Caudate nucleus (tissue), 63 donors: ENCODE measurements at places on chromosomes 5 and 9.
A peak's percentile ranks its signal among the peaks of the same experiment; 100 is the strongest.

GRCh38 chr9:129148463-129149204, 29.4 kb downstream of the IER5L start:
- DNase-seq, result no peak

DNA sequence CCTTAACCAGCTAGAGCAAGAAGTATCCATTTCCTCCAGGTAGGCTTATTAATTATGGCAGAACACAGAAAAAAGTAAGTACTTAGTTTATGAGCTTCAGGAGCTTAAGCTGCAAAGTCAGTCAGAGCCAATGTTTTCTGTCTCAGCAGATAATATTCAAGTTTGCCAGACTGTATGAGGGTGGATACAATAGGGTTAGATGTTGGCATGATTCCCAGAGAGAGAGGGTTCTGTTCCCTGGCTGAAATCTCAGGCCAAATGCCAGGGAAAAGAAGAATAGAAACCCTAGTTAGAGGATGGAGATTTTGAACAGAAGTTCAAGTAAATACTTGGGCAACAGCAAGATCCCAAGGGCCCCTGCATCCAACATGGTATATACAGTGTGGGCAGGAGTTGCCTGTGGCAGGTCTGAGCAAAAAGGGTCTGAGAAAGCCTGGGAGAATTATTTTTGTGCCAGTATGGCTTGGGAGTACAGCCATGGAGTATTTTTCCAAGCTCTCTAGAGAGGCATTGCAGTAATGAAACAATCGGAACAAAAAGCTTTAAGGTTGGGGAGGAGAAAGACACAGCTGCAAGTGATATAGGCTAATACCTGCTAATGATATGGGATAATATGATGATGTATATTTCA, 31.0 kb upstream of the ISOC1 start:
- no peak for DNase-seq

DNA sequence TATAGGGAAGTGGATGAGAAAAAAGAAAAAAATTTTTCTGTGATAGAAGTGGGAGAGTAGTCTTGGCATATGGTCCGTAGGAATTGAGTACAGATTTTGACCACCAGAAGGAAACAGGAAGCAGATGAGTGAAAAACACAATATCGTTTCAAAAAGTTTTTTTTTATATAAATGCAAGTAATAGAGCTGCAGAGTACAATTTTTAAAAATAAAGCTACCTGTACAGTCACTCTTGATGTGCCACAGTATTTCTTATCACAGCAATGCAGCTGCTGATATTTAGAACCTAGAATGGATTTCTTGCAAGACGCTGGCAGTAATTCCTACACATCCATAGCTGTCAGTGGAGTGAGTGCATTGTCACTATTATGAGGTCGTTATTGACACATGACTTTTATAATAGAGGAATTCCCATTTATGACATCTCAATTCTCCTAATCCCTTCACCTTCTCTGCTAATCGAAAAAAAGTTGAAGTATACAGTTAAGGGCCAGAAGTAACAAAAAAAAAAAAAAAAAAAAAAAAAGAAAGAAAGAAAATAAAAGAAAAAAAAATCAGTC, 477.7 kb downstream of the TAF11L14 start:
- DNase-seq, result no peak

DNA sequence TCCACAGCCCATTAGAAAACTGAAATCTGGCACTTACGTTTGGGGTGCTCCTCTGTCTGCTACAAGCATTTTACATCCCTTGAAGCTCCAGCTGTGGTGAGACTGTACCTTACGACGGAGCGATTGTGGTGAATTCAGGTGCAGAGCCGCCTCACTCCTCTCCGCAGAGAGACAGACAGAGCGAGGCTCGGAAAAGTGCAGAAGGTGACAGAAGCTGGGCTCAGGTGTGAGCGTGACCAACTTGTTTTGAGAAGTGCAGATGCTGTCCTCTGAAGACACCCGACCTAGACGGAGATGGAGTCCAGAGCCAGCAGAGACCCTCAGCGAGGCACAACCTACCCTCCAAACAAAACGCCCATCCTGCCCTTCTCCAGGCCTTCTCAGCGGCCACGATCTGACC, 196.5 kb downstream of the MED10 start:
- DNase-seq, result no peak

- DNase-seq, result no peak
Measured at GRCh38 chr5:136382071-136382470, 16.7 kb upstream of the TRPC7 start.

- DNase-seq, result no peak
Measured at GRCh38 chr5:96652769-96653454, 9.3 kb upstream of the CAST start.

- no peak for DNase-seq
Measured at GRCh38 chr9:33329117-33329563, 38.8 kb downstream of the NFX1 start.

DNA sequence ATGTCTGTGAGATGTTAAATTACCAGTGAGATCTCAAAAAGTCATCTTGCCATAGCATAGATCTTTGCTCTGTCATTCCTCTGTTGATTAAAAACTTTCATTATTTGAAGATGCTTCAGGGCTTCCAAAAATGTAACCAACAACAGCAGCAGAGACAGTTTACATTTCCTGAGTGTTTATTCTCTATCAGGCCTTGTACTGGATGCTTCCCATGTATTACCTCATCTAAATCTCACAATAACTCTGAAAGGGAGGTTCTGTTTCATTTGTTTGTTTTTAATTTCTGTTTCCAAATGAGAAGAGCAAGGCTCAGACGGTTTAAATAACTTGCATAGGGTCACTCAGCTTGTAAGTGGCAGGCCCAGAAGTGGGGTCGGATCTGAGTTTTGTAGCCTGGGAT, 45.2 kb downstream of the MRRF start:
- DNase-seq, result no peak

GRCh38 chr5:43839218-43839617, 236.2 kb downstream of the NNT start:
- no peak for DNase-seq

GRCh38 chr5:142323480-142324135, 1.2 kb downstream of the SPRY4 start:
- no peak for DNase-seq

GRCh38 chr9:72650206-72650605, 128.8 kb downstream of the TMC1 start:
- no peak for DNase-seq

- no peak for DNase-seq
Measured at GRCh38 chr5:115709585-115709984, 83.7 kb upstream of the TMED7 start.

DNA sequence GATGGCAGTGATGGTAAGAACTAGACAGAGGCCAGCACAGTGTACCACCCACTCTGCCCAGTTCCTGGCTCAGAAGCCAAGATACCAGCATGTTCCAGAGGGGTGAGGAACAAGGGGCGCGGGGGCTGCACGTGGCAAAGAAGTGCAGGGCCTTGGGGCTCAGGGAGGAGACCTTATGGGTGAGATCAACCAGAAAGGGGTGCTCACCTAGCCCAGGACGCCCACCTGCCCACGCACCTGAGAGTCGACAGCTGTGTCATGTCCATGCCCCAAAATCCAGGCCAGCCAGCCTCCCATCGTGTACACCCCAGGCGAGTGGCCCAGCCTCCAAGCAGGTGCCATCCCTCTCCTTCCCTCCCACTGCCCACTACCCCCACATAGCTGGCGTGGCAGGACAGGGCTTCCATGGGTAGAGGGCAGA, 34.9 kb downstream of the BICD2 start:
- DNase-seq, result no peak

GRCh38 chr9:125932012-125932411, 184.8 kb downstream of the PBX3 start:
- no peak for DNase-seq

DNA sequence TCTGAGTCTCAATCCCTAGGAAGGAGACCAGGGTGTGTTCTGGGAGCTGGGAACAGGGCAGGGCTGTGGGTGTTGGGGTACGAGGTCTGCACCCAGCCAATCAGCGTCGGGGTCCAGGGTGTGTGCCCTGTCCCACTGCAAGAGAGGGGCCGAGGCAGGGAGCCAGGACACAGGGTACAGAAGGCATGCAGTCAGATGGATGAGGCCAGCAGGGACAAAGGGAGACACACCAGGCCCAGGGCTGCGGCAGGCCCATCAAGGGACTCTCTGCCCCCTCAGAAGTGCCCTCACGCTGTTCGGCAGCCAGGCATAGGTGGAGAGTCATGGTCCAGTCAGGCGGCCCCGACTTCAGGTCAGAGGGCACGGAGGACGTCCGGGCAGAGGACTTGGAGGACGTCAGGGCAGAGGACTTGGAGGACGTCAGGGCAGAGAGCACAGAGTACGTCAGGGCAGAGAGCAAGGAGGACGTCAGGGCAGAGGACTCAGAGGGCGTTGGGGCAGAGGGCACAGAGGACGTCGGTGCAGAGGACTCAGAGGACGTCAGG, 28.8 kb upstream of the ADAMTS2 start:
- DNase-seq, result no peak

DNA sequence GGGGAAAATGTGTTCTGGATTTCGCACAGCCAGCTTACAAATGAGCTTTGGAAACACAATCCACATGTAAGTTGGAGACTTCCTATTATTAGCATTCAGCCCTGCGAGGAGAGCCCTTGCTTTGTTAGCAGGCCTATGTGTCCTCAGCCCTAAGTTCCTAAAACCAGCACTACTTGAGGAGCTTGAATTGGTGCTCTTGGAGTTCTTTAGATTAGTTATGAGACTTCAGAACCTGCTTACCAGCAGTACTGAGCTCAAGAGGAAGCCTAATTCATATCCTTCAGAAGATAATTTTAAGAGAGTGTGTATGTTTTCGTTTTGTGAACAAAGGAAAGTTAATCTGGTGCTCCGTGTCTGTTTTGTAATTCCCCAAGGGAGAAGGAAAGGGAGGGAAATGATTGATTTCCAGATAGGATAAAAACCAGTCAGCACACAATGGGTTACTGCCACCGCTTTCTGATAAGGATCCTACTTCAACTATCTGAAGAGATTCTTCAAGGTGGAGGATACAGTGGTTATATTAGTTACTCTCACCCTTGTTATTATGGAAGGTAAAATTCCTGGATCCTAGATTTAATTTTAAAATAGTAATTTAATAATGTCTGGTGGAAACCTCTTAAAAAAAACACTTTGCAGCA, 35.2 kb downstream of the PIK3R1 start:
- DNase-seq, result no peak

DNA sequence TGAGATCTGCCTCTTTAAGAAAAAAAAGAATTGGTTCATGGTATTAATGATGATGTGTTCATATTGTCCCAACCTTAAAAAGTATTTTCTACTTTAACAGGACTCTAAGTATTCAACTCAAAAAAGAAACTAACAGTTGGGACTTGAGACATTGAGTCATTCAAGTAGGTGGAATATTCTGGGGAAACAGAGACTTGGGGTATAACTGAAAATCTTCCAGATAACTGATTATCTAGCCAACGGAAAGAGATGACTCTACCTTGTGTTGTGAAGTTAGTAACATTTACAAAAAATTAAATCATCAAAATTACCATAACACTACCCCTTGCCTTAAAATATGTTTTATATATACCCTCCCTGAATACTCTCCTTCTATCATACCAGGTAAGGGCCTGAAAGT, 19.1 kb downstream of the OXCT1 start:
- DNase-seq, result no peak

- no peak for DNase-seq
Measured at GRCh38 chr9:114930056-114930812, at the start of gene TNFSF8. Gene TNFSF8, minus strand, starts transcription at chr9:114930591. Its CDS starts 288 bp downstream, at chr9:114930303.

GRCh38 chr5:77777281-77777892, 1.2 kb upstream of the TBCA start:
- DNase-seq, result no peak

DNA sequence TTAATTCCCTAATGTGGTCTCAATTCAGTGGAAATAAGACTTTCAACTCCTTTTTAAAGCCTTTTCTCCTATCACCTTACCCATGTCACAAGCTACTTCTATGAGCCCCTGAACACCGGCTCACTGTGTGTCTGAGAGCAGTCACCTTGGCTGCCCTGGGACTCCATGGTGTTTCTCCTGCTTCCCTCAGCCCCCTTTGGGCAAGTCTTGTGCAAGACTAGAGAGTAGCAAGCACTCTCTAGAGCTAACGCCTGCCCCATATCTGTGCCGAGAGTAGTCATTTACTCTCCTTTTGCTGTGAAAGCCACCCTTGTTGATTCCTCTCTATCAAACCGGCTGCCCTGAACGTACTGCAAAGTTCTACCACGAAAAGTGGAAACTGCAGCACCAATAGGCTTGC, 77.9 kb upstream of the DAB2 start:
- no peak for DNase-seq

- no peak for DNase-seq
Measured at GRCh38 chr5:23614422-23614821, 107.0 kb downstream of the PRDM9 start.

GRCh38 chr5:81896764-81897163, 75.1 kb upstream of the ATG10 start:
- DNase-seq, result no peak

GRCh38 chr9:115146581-115147021, 28.6 kb upstream of the TNC start:
- DNase-seq, result no peak

GRCh38 chr5:33531824-33532223, 91.1 kb downstream of the TARS1 start:
- no peak for DNase-seq

- DNase-seq, result no peak
Measured at GRCh38 chr9:18526685-18527084, 52.7 kb downstream of the ADAMTSL1 start.

- DNase-seq, result no peak
Measured at GRCh38 chr5:39302472-39302871, 61.8 kb downstream of the C9 start.

- peak; percentile 30 for DNase-seq
Measured at GRCh38 chr9:36566813-36567221, 5.9 kb upstream of the MELK start.

- no peak for DNase-seq
Measured at GRCh38 chr9:2816476-2817141, 27.3 kb downstream of the PUM3 start.

DNA sequence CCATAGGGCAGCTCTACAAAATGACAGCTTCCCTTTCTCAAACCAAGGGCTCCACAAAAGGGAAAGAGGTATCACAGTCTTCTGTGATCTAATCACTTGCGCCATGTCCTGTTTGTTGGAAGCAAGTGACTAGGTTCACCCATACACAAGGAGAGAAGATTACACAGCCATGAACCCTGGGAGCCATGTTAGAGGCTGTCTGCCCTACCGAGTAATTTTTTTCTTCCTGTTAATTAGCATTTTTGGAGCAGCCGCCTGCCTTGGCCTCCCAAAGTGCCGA, 33.2 kb upstream of the GOLPH3 start:
- no peak for DNase-seq

DNA sequence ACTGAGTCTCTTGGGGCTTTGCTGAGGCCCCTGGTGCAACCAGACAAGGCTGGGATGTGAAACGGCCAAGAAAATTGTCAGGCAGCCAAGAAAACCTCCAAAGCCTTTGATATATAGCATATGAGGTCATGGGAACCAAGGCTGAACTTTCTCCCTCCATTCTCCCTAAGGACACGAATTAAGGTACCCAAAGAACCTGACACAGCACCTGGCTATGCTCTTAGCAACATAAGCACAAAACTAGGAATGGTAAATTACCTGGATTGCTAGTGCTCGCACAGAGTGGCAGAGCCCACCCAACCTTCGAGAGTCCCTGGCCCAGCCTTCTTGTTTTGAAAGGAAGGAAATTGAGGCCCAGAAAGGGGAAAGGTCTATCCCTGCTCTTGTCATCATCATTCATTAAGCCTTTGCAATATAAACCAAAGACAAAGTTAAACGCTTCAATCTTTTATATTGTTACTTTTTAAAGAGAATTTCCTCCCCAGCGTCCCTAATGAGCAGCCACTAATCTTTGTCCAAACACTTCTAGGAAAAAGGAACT, 220.0 kb upstream of the NR4A3 start:
- no peak for DNase-seq
